ENCODE measurements at places on chromosomes 2 and 18. TPM values are rescaled to one million over a fixed set of nuclear protein-coding genes. Genes with fewer than 3 reads are reported as not detected.
A peak's percentile ranks its signal among the peaks of the same experiment; 100 is the strongest.

DNA sequence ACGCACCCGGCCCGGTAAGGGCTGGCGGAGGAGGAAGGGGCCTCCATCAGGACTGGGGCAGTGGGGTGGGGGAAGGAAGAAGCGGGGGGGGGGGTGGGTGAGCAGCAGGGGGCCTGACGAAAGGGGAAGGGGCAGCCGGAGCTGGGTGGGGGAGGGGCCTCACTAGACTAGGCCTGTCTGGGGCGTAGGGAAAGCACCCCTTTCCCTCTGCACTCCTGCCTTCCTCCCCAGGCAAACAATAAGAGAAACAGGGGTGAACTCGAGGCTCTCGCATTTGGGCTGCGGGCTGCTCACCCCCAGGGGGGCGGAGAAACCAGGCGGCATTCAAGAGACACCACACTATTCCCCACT, 82.7 kb upstream of the POMC start:
- no peak for DNase-seq

DNA sequence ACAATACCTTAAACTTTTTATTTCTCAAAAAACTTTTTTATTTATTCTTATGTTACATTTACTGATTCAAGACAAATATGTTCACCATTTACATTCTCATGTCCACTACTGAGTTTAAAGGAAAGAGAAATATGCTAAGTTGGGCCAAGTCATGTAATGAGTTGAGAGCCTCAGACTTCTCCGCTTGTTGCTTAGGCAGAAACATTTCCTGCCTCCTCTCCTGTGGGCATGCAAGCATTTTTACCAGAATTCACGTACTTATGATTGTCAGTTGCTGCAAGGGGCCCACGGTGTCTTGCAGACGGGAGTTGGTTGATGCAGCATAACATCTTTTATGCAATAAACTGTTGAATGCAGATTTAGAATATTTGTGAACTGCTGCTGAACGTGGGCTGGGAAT, 51.8 kb downstream of the MYO1B start:
- no peak for DNase-seq

DNA sequence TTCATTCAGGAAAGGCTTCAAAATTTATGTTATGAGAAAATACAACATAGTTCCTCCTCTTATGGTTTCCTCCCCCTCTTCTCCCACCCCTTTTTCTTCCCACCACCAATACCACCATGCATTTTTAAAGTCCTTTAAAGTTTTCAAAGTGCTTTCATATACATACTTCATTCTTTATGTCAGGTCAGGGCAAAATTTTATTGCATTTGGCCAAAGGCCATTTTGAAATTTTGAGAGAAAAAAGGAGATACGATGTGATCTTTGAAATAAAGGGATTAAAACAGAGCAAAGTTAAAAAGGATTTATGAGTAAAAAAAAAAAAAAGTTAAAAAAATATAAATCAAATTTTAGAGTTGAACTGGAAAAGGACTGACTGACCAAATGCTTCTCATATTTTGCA, 792.5 kb upstream of the FANCL start:
- DNase-seq, result peak; percentile 54

- DNase-seq, result no peak
Observed at GRCh38 chr2:178115271-178115670, 3.0 kb downstream of the RBM45 start.

- no peak for DNase-seq
Observed at GRCh38 chr2:35938838-35939237, 416.7 kb upstream of the CRIM1 start.

GRCh38 chr2:235940330-235940729, 227.9 kb downstream of the GBX2 start:
- no peak for DNase-seq

GRCh38 chr2:189465076-189465475, 23.8 kb downstream of the WDR75 start:
- no peak for DNase-seq

- no peak for DNase-seq
Observed at GRCh38 chr2:44731505-44731904, 210.0 kb upstream of the SIX3 start.

GRCh38 chr2:100137866-100138570, 4.4 kb downstream of the AFF3 start:
- DNase-seq, result no peak

GRCh38 chr2:74693213-74693612, 39.2 kb downstream of the SEMA4F start:
- DNase-seq, result no peak

DNA sequence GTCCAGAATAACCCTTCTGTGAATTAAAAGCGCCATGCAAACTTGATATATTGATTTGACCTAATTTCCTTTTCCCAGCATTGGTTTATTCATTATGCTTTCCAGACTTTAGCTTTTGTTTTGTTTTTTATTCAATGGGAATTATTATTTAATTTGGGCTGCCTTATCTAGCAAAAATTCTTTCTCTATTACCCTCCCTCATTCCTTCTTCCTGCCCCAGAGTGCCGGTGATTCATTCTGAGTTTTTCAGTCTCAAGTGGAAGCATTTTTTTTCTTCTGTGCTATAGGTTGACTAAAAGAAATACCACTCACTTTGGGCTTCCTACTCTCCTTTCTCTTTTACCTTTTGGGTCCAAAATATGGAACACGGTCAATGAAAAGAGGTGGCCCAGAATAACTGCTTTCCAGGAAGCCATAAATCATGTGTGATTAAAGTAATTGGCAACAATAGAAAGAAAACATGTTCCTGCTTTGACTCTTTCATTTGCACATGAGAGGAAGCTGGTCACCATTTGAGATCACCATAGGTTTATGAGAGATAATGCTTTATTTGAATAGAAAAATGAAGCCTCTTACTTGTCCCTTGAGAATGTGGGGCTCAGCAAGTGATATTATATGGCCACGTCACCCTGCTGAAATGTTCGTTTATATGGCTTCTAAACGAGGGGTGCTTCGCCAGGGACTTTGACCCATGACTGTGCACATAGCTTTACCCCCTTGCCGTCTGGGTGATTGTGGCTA, 422.8 kb upstream of the ZEB2 start:
- DNase-seq, result no peak

SFT2D3 gene
- not detected for polyA plus RNA-seq

RANBP2 gene
- polyA plus RNA-seq, result 45.4 TPM

WDR12 gene
- polyA plus RNA-seq, result 74.6 TPM

ERICH2 gene
- polyA plus RNA-seq, result 2.1 TPM
